Esophagus mucosa (tissue), 1 donor: ENCODE measurements at places on chromosomes 12 and 14. TPM values are rescaled to one million over a fixed set of nuclear protein-coding genes. Genes with fewer than 3 reads are reported as not detected.

GALNT8 gene
- total RNA-seq, result not detected

DNA sequence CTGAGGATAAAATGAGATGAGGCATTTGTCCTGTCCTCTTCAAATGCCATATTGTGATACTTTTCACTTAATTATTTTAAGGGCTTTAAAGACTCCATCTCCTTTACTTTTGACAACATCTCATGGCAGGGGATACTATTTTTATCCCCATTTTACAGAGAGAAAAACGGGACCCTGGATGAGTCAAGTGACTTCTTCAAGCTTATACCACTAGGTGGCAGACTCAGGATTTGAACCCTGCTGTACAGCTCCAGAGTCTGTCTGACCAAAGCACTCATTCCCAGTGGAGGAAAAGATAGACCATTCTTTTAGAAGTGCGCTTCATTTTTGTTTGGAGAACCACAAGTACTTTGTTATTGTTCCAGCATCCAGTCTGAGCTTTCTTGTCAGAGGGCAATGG, 1.7 kb upstream of the SMOC1 start:
- ATAC-seq, result no peak

SRGAP1 gene
- total RNA-seq, result 5.8 TPM

DNA sequence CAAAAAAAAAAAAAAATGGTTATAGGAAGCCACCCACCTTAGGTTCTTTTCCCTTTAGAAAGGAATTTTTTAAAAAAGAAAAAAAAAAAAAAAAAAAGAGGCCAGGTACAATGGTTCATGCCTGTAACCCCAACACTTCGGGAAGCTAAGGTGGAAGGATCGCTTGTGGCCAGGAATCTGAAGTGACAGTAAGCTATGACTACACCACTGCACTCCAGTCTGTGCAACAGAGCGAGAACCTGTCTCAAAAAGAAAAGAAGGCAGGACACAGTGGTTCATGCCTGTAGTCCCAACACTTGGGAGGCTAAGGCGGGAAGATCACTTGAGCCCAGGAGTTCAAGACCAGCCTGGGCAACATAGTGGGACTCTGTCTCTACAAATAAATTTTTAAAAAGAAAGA, 36.0 kb downstream of the SPTLC2 start:
- no peak for ATAC-seq

- ATAC-seq, result no peak
Observed at GRCh38 chr12:88503281-88503703, 77.0 kb downstream of the KITLG start.

- ATAC-seq, result no peak
Observed at GRCh38 chr12:2117541-2117940, 64.8 kb downstream of the CACNA1C start.

DNA sequence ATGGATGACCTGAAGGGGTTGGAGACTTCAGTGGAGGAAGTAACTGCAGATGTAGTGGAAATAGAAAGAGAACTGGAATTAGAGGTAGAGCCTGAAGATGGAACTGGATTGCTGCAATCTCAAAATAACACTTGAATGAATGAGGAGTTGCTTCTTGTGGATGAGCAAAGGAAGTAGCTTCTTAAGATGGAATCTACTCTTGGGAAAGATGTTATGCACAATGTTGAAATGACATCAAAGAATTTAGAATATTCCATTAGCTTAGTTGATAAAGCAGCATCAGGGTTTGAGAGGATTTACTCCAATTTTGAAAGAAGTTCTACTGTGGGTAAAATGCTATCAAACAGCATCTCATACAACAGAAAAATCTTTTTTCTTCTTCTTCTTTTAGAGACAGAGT, 186.4 kb upstream of the PRKD1 start:
- ATAC-seq, result no peak

DNA sequence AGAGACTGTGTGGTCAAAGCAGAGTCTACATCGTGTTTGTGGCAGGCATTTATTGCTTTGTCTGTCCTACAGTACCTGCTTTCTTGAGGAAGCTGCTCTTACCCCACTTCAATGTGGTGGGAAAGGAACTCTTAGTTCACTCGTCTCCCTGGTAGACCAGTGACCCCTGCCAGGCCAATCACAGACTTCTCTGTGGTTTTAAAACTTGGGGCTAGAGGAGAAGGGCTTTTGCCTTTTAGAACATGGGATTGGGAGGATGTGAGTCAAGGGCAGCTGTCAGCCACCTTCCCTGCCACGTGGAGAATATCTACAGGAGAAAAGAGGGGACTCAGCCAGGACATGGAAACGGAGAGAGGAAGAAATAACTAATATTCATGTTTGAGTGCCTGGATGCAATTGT, 36.8 kb upstream of the TMED10 start:
- no peak for ATAC-seq

GRCh38 chr12:104890476-104891096, 67.5 kb downstream of the SLC41A2 start:
- no peak for ATAC-seq

EMP1 gene
- 1,972 TPM for total RNA-seq

- no peak for ATAC-seq
Observed at GRCh38 chr14:49008363-49008762, 577.8 kb downstream of the RPS29 start.
